NCI-H1105 (cell line): ENCODE measurements at places on chromosomes 6 and 20.

- DNase-seq, result no peak
These were observed 28.9 kb downstream of the RMND1 start for GRCh38 chr6:151422981-151423380.

- DNase-seq, result no peak
These were observed 18.5 kb downstream of the RNF144B start for GRCh38 chr6:18405477-18406293.

- DNase-seq, result no peak
These were observed 20.5 kb downstream of the COL20A1 start for GRCh38 chr20:63313349-63314014.

DNA sequence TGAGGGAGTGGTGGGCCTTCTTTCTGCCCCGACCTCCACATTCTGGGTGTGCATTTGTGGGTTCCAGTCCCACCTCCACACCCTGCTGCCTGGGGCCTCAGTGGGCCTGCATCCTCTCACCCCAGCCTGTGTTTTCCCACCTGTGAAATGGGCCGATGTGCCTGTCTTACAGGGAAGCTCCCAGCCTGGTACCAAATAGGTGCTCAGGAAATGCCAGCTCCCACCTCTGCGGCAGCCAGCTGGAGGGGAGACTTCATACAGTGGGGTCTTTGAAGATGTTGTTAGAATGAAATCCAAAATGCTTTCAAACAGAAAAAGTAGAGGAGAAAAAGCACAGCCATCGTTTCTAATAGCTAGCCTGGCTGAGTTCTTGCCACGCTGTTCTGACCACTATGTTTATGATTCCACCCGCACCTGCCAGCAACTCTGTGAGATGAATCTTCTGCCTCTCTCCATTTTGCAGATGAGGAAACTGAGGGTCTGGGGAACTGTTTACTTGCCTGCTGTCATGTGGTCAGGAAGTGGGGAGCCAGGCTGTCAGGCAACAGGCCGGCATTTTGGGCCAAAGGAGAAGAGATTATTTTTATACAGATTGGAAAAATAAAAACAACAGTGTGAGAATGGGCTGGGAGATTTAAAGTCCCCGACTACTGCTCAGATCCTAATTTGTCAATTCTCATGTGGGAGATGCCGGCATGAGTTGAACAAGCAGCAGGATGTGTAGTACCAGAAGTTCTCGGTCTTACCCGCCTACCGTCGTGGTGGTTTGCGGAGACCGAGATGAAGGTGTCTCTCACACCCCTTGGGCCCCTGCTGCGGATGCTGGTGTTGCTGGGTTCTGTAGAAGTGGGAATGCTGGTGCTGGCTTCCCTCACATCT, 4.6 kb downstream of the TMEM181 start:
- no peak for DNase-seq

- DNase-seq, result no peak
These were observed 853.8 kb downstream of the MAFB start for GRCh38 chr20:39835130-39835842.

GRCh38 chr6:13466304-13467215, 20.8 kb downstream of the GFOD1 start:
- DNase-seq, result no peak

GRCh38 chr6:51163843-51164529, 345.3 kb downstream of the TFAP2B start:
- DNase-seq, result no peak

- peak; percentile 91 for DNase-seq
These were observed 49.3 kb downstream of the GPR63 start for GRCh38 chr6:96787846-96788580.

DNA sequence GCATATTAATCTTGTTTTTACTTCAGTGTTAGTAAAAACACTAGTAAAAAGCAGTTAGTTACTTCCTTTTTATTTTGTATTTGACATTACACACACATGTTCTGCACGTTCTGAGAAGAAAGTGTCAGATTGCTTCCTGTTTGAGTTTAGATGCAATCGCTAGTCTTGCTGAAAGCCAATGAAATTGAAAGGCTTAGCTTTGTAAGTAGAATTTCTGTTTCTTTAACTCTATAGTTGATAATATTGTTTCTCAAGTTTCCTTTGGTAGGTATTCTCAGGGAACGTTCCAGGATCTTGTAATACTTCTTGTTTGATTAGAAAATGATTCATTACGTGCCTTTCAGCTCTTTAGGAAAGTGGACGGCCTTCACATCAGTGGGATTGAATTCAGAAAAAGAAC, 55.0 kb downstream of the CDKAL1 start:
- no peak for DNase-seq

DNA sequence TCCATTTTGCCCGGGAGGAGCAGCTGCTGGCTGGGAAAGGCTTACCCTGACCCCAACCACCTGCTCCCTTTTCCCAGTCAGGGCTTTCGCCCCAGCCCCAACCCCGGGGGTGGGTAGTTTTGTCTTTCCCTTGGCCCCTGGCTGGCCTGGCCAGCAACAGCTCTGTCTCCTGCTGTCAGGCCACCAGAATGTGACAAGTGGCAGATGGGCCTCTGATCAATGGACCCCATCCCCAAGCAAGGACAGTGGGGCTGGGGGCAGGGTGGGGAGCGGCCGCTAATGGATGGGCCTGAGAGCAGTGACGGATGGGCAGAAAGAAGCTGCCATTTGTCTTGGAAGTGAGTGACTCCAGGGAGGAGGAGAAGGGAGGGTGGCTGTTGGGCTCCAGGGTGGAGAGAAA, 121.6 kb downstream of the DHX35 start:
- DNase-seq, result no peak

DNA sequence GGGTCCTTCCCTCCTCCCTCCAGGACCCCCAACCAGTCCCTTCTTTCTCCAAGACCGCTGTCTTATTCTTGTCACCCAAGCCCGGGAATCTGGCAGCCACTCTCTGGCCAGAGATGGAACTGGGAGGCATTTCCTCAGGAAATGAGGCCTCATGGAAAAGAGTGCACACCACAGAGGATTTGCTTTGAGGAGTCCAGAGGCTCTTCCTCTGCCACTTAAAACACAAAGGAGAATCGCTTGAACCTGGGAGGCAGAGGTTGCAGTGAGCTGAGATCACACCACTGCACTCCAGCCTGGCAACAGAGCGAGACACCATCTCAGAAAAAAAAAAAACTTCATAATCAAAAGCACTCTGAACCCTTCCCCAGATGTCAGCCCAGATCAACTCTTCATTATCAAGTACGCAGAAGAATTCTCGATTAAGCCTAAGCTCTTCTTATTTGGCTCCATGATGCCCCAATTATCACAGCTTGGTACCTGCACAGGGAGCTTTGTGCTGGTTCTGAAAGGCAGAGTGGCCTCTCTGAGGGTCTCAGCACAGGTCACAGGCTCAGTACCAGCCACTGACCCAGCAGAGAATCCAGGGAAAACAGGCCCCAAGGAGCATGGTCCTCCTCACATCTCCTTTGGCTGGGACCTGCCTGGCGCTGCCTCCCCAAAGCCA, 82.9 kb upstream of the MAFB start:
- no peak for DNase-seq

- DNase-seq, result no peak
These were observed 67.7 kb downstream of the BCAS4 start for GRCh38 chr20:50862546-50862945.

GRCh38 chr6:135088281-135088680, 33.7 kb upstream of the HBS1L start:
- no peak for DNase-seq

DNA sequence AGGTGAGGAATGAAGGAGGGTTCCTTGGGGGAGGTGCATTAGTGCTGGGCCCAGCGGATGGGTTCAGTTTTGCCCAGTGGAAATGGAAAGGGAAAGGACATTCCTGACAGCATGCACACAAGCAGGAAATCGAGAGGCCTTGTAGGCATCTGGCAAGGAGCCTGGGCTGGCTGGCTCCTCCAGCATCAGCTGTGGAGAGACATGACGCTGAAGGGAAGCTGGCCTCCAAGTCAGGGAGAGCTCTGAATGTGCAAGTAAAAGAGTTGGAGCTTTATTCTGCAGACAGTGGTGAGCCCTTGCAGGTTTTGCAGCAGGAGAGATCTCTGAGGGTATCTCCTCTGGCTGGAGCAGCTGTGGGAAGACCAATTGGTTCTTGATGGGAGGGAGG, 154.3 kb downstream of the MRPL14 start:
- no peak for DNase-seq

GRCh38 chr6:71766796-71767195, 119.6 kb upstream of the RIMS1 start:
- no peak for DNase-seq

GRCh38 chr6:15264902-15265761, 19.3 kb downstream of the JARID2 start:
- no peak for DNase-seq

DNA sequence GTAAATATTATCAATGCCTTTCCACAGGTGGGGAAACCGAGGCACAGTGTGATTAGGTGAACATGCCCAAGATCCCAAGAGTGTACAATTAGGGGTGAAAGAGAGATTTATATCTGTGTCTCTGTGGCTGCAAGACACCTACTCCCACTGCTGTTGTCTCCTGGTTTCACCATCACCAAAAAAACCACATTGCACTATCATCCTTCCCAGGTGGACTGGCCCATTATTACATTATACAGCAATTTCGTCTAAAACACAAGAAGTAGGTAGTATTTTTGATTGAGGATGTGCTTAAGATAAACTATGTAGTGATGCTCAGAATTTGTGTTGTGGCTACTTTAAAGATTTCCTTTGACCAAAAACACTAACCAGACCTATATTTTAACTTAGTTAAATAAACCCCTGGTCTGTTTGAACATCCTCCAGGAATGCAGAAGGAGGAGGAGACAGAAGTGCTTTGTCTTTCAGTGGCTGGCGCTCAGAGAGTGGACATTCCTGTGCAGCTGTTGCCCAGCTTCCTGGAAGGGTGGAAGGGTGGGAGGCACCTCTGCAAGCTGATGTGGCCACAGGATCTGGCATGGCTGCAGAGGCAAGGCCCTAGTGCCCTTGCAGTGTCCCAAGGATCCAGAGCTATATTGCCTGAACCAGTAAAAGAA, 23.8 kb downstream of the DCBLD1 start:
- DNase-seq, result no peak

DNA sequence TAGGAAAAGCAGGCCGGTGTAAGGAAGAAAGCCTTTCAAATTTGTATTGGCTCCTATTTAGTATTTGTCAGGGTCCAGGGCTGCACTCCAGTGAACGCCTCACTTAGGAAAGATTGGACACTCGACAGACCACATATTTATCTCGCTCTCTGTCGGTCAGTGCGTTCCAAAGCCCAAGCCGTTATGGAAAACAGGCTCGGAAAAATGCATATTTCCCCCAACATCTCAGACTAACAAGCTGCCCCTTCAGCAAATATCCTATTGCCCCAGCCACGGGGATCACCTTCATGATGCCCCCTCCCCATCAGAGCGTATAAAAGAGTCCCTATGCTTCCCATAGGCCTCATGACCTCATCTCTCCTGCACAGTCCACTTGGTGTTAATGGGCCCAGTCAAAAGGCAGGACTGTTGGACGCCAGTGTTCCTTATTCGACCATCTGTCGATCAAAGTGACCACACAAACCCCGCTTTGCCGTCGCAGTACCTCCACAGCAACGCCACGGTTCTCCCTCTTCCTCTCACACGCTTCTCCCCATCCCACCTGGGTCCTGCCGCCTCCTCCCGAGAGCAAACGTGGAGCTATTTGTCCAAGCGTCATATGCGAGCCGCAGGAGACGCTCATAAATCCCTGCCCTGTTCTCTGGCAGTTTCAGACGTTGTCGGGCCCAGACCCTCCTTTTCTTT, 63.3 kb downstream of the NPEPL1 start:
- no peak for DNase-seq

GRCh38 chr6:107713563-107713962, 110.5 kb downstream of the SCML4 start:
- DNase-seq, result no peak

GRCh38 chr20:49821870-49822331, 9.3 kb downstream of the SLC9A8 start:
- DNase-seq, result no peak
